ENCODE measurements at places on chromosomes 5 and 9. TPM values are rescaled to one million over a fixed set of nuclear protein-coding genes. Genes with fewer than 3 reads are reported as not detected.

DNA sequence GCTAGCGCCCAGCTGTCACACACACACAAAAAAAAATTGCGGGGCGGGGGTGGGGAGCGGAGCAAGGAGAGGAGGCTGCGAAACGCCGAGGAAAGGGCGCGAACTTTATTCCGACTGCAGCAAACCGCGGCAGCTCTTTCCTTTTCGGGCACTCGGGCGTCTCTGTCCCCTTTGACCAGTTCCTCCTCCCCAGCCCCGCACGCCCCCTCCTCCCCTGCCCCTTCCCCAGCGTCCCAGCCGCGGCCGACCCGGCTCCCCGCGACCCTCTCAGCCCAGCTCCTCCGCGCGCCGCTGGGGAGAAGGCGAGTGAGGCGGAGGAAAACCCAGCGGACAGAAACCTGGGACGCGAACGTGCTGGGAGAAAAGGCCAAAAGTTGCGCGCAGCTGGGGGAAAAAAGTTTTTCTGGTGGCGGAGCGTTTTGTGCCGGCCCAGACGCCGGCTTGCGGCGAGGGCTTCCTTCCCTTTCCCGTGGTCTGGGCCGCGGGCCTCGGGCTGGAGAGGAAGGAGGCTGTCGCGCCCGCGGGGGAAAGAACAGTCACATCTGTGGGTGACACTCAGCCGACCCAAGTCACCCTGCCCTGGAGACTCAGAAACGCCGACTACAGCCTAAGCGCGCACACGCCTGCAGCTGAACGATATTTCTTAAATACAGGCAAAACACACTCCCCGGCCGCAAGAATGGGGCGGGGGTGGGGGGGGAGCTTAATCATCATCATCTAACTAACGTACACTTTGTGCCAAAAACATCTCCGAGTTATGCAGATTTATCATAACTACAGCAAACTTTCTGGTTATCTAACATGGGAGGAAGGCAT is 1.1 kb upstream of the BNC2 start:
- DNase-seq, result no peak

DNA sequence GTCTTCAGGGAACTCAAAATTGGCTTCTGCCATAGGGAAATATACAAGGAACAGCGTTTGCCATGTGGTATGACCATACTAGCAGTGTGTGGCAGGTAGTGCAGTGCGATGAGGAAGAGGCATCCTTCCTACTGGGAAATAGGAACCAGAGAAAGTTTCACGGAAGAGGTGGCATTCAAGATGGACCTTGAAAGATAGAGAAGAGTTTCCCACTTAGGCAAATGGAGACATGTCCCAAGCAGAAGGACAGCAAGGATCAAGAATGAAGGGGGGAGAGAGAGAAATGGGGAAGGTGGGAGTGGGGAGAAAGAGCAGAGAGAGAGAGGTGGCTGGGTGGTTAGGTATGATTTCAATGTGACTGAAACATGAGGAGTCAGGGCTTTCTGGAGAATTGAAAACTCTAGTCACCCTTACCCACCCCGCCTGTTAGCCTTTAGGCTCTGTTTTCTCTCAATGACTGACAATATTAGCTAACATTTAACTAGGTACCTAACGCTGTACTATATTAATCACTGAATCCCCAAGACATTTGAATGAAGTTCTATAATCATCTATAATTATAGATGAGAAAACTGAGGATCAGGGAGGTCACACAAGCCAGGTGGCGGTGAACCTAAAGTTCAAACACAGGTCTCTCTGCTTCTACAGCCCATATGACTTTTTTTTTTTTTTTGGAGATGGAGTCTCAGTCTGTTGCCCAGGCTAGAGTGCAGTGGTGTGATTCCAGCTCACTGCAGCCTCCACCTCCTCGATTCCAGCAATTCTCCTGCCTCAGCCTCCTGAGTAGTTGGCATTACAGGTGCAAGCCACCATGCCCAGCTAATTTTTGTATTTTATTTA is 171.3 kb downstream of the NR3C1 start:
- no peak for DNase-seq

DNA sequence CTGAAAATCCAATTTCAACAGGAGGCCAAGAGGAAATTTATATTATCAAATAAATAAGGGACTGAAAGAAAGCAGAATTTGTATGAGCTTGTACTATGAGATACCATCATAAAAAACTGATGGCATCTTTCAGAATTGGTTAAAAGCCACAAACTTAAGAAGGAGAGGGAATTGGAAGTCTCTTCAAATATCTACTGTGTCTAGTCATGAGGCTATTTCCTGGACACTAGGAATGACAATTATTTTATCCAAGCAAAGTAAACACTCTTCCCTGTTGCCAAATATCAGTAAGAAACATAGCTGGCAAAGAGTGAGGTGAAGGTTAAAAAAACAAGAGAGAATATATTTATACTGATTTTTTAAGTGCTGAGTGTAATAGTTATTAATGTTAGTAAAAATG is 101.5 kb upstream of the ARRDC3 start:
- DNase-seq, result no peak

DNA sequence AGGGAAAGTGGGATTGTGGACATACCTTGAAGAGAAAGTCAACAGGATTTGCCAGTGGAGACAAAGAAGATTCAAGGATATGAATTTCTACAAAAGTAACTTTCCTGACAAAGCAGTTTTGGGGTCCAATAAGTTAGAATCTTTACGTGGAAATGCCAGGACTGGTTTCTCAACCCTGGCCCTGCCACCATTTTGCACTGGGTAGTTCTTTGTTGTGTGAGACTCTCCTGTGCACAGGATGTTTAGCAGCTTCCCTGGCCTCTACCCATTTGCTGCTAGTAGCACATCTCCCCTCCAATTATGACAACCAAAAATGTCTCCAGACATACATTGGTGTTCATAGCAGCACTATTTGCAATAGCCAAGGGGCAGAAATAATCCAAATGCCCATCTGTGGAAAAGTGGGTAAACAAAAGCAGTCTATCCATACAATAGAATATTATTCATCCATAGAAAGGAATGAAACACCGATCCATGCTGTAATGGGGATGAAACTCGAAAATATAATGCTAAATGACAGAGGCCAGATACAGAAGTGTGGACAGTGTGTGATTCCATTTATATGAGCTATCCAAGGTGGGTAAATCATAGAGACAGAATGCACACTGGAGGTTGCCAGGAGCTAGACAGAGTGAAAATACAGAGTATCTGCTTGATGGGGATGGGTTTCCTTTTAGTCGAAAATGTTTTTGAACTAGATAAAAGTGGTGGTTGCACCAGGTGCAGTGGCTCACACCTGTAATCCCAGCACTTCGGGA is 91.4 kb downstream of the NSUN2 start:
- DNase-seq, result no peak

GRCh38 chr5:82719368-82719767 is 357.8 kb downstream of the TMEM167A start:
- DNase-seq, result no peak

DNA sequence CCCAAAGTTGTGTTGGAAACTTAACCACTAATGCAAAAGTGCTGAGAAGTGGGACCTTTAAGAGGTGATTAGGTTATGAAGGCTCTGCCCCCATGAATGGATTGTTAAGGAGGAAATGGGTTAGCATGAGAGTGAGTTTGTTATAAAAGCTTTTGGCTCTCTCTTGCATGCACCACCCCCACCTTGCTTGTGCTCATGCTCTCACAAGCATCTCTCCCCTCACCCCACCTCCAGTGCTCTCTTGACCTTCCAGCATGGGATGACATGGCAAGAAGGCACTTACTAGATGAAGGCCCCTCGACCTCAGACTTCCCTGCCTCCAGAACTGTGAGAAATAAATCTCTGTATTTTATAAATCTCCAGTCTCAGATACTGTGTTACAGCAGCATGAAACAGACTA is 52.8 kb downstream of the RICTOR start:
- no peak for DNase-seq

GRCh38 chr9:16363916-16364315 is 506.6 kb downstream of the BNC2 start:
- DNase-seq, result no peak

The DRD1 gene
- not detected for total RNA-seq

The BARX1 gene
- total RNA-seq, result not detected

The SIL1 gene
- total RNA-seq, result 18.1 TPM

The SELENOP gene
- total RNA-seq, result 74.7 TPM

The C5 gene
- total RNA-seq, result 2.0 TPM

The OLFM1 gene
- total RNA-seq, result 0.64 TPM
